Iris pigment epithelial cell (primary cell): ENCODE measurements at places on chromosomes 2 and 18.

- DNase-seq: peak; percentile 30
Observed at GRCh38 chr2:235390108-235390815, 103.6 kb upstream of the AGAP1 start.

DNA sequence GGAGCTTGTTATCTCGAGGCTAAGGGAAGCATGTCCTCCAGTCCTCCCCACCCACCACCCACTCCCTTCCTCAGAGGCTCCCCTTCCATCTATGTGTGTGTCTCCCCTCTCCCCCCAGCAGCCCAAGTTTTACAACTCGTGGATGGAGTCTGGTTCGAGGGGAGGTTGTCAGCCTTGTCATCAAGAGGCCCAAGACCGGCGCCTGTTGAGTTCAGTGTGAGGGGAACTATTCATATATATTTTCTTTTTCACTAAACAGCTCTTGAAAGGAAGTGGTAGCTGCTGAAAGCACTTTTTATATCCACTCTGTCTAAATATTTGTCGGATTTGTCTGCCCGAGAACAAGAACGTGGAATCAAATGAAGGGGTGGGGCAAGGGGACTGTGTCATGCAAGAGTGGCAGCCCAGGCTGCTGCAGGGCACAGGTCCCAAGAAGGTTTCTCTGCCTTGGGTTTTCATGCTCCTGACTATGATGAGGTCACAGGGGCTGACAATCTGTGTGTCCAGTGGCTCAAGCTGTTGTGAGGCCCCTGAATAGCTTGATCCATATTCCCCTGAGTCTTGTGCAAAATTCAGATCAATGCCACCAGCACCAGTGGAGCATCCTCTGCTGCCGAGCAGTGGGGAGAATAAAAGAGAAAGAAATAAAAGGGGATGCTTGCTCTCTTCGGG, 35.0 kb downstream of the NRP2 start:
- no peak for DNase-seq

- peak; percentile 99 for DNase-seq
Observed at GRCh38 chr2:200747668-200748618, 63.8 kb upstream of the BZW1 start.

DNA sequence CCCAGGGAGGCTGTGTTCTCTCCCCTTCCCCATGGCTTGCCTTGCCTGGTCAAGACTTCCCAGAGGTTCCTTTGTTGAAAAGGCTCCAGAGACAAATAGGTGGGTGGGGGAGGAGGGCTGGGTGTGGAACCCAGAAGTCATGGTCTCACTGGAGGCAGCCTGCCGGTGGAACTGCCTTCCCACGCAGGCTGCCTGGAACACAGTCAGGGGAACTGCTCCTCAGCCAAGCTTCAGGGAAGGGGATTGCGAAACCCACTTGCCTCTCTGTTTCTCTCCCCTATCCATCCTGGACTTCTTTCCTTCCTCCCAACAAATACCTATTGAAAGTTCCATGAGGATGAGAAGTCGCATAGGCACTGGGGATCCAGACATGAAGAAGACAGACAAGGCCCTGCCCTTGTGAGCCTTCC, 31.6 kb downstream of the MARCO start:
- peak; percentile 22 for DNase-seq

DNA sequence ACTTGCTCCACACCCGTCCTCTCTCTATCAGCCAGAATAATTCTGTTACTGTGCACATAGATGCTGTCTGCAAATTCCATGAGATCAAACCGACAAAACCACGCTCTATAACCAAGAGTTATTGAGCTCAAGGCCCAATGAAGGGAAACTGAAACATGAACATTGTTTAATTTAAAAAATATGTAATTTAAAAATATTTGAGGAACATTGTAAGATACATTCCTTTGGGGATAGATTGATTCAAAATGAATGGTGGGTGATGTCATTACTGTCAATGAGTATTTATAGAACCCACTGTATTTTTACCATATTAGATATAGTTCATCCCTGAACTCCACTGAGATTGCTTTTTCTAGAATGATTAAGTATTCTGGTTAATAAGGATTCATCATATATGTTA, 50.4 kb downstream of the NCKAP5 start:
- no peak for DNase-seq

DNA sequence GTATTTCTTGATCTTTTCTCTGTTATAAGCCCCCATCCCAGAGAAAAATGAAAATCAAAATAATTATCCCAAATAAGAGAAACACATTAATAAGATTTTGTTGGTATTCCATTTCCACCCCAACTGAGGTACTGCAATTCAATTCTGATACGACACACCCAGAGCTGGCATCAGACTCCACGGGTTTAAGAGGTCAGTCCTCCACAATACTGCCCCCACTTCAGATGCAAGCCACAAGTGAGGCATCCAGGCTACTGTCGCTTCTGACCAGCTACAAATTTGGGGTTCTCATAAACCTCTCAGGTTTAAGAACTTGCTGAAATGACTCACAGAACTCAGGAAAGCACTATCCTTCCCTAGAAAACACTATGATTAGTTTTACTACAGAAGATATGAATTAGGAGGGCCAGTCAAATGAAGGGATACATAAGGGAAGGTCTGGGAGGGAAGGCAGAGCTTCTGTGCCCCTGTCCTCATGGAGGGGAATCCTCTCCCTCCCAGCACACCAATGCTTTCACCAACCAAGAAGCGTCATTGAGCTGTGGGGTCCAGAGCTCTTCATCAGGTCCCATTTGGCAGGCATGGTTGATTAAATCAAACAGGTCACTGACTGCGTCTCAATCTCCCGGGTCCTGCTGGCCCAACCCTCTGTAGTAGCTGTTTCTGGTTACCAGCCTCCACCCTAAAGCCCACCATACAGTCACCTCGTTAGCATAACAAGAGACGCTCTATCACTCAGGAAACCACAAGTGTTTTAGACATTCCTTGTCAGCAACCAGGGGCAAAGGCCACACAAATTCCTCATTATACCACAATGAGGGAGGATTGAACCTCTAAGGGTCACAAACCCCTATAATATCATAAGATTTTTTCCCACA, 46.2 kb downstream of the IWS1 start:
- peak; percentile 20 for DNase-seq

DNA sequence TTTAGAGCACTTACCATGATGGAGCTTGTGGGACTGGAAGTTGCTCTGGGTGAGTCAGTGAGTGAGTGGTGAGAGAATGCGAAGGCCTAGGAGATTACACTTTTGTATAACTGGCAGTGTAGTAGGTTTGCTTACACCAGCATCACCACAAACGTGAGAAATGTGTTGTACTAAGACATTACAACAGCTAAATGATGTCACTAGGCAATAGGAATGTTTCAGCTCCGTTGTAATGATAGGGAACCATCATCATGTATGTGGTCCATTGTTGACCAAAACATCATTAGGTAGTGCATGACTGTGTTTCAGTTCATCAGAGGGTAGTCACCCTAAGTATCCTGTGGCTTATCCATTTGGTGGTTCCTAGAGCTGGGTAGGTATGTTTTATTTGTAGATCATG, 11.9 kb downstream of the ZNF407 start:
- DNase-seq: peak; percentile 89

- DNase-seq: peak; percentile 44
Observed at GRCh38 chr2:43537137-43537536, 58.7 kb downstream of the THADA start.

DNA sequence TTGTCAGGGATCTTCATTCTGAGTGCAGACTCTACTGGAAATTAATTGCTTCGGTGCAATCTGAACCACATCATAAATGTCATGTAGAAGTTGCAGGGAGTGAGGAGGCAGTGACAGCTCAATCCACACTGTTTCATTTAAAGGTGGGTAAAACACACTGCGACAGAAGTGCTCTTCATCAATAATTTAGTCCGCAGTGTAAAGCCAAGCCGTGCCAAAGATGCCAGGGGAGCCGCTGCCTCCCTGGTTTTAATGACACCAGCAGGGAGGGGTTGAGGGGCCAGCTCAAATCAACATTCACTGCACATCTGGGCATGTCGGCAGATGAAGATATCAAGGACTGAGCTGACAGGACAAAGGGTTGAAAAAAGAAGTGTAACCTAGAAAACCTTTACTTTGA, 305.7 kb upstream of the VRK2 start:
- DNase-seq: no peak

DNA sequence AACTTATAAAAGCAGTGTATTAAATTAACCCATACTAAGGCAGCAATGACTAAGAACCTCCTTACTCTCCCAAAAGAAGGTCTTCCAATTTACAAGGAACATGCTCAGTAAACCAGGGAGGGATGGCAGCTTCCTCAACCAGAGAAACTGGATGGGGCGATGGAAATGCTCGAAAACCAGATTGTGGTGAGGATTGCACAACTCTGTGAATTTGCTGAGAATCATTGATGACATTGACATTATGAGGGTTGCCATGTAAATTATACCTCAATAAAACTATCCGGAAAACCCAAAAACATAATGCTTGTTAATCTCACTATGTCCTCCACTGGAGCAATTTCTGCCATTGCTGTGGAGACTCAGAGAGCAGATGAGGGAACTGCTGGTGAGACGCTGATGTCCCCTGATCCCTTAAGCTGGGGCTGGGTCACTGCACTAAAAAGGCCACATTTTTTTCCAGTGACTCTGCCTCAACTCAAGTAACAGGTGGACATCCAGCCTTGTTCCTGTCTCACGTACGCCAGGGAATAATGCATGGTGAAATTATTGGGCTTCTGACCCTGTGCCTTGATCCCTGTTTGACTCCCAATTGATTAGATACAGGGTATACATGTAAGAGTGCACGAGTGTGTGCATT, 288.3 kb downstream of the CYP26B1 start:
- no peak for DNase-seq
